ENCODE measurements at places on chromosomes 16 and 17.
A peak's percentile ranks its signal among the peaks of the same experiment; 100 is the strongest.

DNA sequence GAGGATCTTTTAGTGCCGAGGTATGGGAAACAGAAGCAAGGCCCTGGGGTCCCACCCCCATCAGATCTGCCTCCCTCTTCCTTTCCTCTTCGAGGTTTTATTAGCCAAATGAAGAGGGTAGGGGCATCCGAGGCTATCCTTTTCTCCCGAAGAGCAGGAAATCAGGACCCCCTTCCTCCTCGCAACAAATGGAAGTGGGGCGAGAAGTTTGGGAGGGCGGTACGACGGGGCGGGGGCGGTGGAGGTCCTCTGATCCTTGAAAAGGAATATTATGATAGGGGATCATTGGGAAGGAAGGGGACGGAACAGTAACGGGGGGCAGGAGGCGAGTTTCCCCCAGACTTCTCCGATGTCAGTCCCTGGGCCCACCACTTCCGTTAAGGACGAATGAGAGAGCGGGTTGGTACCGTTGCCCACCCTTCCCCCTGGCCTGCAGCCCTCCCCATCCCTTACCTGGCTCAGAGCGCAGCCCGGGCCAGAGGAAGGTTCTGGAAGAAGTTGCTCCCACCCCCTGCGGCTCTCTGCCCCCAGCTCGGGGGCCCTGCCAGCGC, 309 bp downstream of the FOXJ1 start:
- DNase-seq = no peak

GRCh38 chr16:74936902-74937560, 47.9 kb downstream of the WDR59 start:
- DNase-seq = peak; percentile 21

GRCh38 chr17:17073581-17074403, 31.5 kb downstream of the MPRIP start:
- DNase-seq = no peak

- peak; percentile 23 for DNase-seq
Measured at GRCh38 chr17:41784207-41784744, 2.2 kb downstream of the JUP start.

DNA sequence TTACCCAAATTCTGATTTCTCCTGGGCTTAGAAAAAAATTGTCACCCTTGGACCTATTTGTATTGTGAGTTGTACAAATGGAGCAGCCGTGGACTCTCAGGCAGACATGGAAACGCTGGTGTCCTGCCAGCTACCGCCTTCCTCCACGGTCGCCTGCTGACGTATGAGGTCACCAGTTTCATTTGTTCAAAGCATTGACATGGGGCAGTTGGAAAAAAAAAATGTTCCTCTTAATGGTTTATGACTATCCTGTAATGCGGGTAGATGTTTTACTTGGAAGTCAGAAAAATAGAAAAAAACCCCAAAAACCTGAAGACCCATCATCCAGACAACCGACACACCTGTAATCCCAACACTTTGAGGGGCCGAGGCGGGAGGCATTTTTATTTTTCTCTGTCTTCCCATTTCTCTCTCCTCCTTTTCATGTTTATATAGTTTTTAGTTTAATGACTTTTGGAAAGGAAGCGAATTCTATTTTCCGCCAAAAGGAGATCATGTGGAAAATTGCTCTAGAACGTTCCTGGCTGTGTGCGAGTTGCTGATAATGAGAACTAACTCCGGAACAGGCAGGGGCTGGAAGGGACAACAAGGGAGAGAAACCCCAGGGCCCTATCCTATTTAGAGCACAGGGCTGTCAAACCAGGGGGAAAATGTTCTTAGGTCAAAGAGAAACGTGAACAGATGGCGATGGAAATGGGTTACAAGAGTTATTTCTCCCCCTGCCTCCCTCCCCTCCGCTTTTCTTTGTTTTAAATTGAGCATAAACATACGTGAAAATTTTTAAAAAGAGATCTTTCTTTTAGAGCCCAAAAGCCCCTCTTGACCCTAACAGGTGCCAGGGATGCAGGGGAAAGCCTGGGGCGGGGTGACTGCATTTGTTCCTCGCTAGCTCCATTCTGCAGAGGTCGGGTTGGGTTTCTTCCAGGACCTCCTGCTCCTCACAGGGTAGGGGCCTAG, 13.7 kb downstream of the DNAH17 start:
- no peak for DNase-seq

DNA sequence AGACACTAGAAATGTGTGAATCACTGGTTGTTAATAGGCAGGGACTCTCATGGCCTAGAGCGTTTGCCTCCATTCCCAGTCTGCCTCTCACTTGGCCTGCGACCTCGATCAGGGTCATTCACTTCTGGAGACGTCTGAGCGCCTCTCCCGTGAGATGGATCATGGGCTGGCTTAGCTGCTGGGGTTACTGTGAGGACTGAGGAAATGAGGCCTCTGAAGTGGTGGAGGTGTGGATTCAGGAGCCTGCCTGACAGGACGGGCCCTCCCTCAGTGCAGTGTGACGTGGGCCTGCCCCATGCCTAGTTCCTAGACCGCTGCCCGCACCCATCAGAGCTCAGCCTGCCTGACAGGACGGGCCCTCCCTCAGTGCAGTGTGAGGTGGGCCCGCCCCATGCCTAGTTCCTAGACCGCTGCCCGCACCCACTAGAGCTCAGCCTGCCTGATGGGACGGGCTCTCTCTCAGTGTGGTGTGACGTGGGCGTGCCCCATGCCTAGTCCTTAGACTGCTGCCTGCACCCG, 61.9 kb downstream of the BANP start:
- DNase-seq = no peak

DNA sequence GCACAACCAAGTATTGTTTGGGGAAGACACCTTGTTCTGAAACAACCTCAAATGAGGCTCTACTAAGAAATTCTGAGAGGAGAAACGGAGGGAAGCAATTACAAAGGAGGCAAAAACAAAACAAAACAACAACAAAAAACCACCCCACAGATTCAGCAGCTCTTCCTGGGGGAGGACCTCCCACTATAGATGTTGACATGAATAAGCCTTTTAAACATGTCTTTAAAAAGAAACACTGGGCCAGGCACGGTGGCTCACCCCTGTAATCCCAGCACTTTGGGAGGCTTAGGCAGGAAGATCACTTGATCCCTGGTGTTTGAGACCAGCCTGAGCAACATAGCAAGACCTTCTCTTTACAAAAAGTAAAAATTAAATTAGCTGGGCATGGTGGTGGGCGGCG, 22.6 kb upstream of the JPH3 start:
- no peak for DNase-seq

DNA sequence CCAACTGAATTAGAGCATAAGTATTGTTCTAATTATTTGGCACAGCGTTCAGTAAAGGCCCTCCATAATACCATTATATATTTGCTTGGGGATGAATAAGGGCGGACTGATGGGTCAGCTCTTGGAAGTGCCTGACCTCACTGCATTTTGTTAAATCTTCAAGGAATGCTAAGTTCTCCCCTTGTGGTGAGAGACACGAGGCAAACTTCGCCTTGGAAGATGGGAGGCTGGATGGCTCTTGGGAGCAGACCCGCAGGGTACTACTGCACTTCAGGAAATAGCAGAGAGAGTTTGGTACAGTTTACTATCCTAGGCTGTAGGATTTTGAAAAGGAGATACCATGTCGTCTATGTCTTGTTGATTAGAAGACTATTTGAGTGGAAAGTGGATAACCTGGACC, 87.0 kb upstream of the RPRML start:
- DNase-seq = no peak

GRCh38 chr17:2871205-2871604, 75.0 kb downstream of the RAP1GAP2 start:
- DNase-seq = no peak

- peak; percentile 63 for DNase-seq
Measured at GRCh38 chr16:82741073-82741615, 114.4 kb downstream of the CDH13 start.

DNA sequence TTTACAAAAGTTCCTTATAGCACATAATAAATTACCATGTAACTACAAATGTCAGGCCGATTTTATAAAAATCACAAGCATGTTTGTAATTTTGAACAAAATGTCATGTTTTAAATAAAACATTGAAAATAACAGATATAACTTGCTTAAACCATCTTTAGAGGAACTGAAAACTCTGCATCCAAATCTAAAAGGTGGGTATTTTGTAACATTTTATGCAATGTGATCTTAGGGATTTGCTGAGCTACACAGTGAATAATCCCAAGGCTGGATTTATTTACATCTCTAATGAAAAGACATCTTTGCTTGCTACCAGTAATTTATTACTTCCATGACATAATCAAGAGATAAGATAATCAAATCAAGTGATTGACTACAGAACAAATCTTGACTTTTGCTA, 47.5 kb downstream of the N4BP1 start:
- DNase-seq = no peak

DNA sequence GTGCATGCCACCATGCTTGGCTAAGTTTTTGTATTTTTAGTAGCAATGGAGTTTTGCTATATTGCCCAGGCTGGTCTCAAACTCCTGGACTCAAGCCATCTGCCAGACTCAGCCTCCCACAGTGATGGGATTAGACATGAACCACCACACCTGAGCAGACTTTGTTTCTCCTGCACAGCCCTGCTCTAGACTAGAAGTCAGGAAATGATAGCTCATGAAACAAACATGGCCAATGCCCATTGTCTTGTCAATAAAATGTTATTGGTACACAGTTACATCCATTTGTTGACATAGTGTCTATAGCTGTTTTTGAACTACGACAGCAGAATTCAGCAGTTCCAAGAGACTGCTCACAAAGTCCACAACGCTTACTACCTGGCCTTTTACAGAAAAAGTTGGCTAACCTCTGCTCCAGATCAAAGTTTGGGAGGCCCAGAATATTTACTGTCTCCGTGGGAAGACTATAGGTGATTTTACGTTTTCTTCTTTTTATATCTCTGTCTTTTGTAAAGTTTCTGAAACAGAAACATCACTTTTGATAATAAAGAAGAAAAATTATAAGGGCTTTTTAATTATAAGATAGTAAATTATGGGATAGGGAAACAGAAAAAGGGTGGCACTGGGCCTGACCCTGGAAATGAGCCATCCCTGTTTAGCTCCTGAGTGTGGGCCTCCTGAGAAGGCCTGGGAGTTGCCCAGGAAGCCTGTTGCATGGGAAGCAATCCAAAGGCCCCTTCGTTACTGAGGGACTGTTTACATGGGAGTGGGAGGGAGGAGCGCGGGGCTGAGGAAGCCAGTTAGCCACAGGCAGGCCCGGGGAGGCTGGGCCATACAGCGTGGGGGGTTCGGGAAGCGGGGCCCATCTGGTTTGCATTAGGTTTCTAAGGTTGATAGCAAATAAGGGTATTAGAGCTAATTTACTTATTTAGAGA, 201.5 kb downstream of the IRF8 start:
- DNase-seq = no peak

DNA sequence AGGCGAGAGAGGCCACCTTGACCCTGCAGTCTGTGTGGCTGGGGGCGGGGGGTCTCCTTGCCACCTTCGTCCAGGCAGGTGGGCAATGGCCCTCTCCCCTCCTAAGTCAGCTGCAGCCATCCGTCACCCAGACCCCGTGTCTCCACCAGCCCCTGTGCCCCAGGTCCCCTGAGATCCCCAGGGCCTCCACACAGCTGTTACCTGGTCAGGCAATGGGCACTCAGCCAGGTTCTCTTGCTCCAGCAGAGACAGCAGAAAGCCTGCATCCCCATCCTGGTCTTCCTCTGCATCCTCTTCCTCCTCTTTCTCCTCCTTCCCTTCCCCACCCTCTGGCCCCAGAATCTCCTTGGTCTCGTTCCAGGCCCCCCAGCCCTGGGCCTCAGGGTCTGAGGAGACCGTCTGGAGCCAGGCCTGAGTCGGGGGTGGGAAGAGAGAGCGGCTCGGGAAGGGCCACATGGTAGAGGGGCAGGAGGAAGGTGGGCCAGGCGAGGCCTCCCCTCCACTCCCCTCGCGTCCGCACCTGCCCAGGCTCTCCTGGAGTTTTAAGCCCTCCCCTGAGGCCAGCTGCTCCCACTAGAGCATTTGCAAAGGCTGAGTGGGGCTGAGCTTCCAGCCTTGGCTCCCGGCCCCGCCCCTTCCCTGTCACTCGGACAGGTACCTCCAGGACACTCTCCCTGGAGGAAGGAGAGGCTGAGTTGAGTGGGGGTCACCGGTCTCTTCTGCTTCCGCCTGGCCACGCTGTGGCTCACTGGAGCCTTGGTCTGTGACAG, at the start of gene PABPN1L:
TSS of gene PABPN1L (minus strand) at position 510 of the 770 bp plus-strand sequence. CDS start at position 456, 54 bp downstream.
- DNase-seq = no peak

GRCh38 chr16:84889066-84889465, 69.3 kb downstream of the CRISPLD2 start:
- no peak for DNase-seq

DNA sequence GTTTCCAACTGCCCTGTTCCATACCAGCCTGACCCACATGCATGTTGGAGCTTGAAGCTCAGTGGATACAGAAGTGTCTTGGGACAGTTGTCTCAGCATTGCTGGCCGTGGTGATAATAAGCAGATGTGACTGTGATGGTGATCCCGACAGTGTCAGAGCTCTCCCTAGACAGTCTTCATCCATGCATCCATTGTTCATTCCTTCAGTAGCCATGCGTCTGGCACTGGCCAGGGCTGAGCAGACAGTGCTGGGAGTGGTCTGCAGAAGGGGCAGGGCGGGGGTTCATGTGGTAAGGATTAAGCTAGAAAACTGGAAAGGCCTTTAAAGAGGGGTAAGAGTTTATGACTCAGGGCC, 68.1 kb downstream of the GNAO1 start:
- no peak for DNase-seq
